ENCODE measurements at places on chromosomes 13 and 19. TPM values are rescaled to one million over a fixed set of nuclear protein-coding genes. Genes with fewer than 3 reads are reported as not detected.

NCR1 gene
- not detected for total RNA-seq

LIG1 gene
- 67.8 TPM for total RNA-seq

LGALS14 gene
- not detected for total RNA-seq

SERP2 gene
- 4.0 TPM for total RNA-seq

CDX2 gene
- total RNA-seq = not detected

RUBCNL gene
- 0.30 TPM for total RNA-seq

OVOL3 gene
- total RNA-seq = not detected

ITGBL1 gene
- total RNA-seq = 24.9 TPM

TNFRSF19 gene
- total RNA-seq = 34.5 TPM

ZNF562 gene
- total RNA-seq = 11.8 TPM

SIGLECL1 gene
- total RNA-seq = not detected

OR7D2 gene
- not detected for total RNA-seq

STK24 gene
- 58.9 TPM for total RNA-seq

ZNF486 gene
- total RNA-seq = 5.4 TPM

ZNF835 gene
- total RNA-seq = 0.89 TPM

PRTN3 gene
- total RNA-seq = not detected

RPS28 gene
- total RNA-seq = 362 TPM

ZNF229 gene
- 2.7 TPM for total RNA-seq
